ENCODE measurements at places on chromosomes 3 and 15.

DNA sequence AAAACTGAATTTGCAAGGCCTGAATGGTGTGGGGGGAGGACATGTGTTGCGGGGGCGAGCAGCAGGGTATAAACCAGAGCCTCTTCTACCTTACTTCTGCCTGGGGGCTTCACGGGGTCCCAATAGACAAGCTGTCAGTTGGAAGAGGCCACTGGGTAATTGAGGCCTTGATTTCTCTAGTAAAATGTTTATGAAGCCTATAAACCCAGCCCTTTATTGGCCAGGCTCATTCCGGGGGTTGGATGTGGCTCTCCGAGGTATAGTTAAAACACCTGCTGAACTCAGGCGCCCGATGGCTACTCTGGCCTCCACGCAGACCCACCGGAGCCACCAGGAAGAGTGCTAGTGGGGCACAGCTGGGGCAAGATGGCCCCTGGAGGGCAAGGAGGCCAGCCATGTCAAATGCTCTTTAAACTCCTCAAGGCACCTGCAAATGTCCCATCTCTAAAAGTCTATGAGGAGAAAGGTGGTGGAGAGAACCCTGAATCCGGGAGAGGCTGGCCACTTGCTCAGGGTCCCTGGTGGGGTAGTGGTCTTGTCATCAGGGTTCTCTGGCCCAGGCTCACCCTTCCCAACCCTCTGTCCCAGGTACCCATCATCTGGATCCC lies 34.3 kb downstream of the IGDCC3 start:
- no peak for DNase-seq

DNA sequence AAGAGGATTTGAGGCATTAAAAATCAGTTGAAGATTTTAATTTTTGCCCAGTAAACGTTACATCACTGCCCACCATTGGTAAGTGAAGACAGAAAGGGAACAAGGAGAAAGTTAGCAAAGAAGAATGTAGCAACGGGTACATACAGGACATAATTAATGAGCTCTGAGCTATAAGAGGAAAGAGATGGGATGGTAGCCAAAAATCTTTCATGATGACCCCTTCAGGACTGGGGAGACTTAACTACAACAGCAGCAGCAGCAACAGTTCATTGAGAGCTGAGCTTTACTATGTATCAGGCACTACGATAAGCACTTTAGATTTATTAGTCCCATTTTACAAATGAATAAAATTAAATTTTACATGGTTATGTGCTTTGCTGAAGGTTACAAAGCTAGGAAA lies 18.4 kb downstream of the EMC4 start:
- DNase-seq = no peak

GRCh38 chr3:196803891-196804468 lies 63.7 kb upstream of the SENP5 start:
- DNase-seq = no peak

GRCh38 chr15:70339571-70340493 lies 242.1 kb upstream of the TLE3 start:
- DNase-seq = no peak

- no peak for DNase-seq
Measured at GRCh38 chr15:64216730-64217428, 54.1 kb upstream of the PPIB start.

GRCh38 chr15:99614749-99615288 lies 49.0 kb downstream of the MEF2A start:
- DNase-seq = no peak

- DNase-seq = peak; percentile 34
Measured at GRCh38 chr3:146542179-146542578, 2.2 kb downstream of the PLSCR1 start.

GRCh38 chr3:39637807-39638206 lies 170.3 kb downstream of the MOBP start:
- DNase-seq = no peak

GRCh38 chr3:148923592-148923991 lies 58.5 kb downstream of the CPA3 start:
- no peak for DNase-seq

DNA sequence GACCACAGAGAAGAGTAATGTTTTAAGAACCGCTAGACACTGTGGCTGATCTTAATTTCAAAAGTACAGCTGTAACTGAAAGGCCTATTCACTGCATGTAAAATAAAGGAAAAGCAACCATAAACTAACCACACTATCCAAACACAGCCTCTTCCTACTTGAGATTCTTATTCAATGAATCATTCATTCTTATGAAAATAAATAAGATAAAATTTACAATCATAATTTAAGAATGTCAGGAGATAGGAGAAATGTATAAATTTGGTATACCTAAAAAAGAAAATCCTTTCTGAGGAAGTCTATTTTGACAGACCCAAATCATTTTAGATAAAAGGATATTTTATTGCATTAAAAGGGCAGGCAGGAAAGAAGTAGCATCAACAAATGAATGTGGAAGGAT lies 533.5 kb upstream of the ZNF385D start:
- DNase-seq = no peak

DNA sequence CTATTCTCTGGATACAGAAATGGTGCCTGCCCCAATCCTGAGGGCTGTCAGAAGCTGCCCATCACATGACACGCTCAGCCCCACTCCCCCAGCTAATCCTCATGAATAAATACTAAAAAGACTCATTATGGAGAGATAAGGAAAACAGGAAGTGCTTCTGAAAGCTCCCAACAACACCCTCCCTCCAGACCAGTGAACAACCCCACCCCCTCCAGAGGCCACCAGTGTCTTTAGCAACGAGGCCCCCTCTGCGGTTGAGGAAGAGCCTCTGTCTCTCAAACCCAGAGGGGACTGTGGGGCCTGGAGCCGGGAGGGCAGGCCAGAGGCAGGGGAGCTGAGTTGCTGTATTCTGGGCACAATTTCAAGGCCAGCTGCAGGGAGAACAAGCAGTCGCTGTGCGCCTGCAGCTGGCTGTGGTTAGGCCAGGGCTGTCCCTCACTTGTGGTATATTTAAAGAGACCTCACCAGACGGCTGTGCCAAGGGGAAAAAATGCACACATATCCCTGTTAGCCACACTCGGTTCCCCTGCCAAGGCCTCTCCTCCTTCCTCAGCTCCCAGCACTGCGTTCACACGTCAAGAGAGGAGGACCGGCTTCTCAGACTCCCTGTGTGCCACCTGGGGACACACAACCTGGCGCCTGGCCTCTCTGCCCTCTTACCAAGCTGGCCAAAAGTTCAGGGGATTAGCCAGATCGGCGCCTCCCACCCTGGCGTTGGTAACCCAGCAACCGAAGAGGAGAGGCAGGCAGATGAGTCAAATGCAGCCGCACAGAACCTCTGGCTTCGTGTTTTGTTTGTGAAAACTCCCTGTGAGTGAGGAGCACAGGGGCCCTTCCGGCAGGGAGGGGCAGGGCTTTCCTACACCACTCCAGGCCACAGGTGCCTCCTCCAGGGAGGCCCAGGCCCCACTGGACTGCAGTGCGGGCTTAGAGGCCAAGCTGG lies 101.2 kb upstream of the ETV5 start:
- DNase-seq = no peak

DNA sequence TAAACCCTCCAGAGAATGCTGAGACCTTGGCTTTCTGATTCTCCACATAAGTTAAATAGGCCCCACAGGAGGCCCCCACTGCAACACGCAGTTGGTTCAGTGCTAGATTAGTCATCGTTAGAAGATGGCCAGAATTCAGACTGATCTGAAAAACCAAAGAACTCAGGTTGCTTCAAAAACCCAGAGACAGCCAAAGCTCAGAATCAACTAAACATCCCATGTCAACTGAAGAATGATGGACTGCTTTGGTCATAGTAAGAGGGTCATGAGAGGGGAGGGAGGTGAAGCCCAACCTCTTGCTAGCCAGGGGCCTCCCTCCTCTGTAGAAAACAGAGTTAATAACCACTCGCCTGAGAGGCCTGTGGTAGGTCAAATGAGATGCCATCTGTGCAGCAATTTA lies 93.1 kb downstream of the AKAP13 start:
- DNase-seq = no peak

DNA sequence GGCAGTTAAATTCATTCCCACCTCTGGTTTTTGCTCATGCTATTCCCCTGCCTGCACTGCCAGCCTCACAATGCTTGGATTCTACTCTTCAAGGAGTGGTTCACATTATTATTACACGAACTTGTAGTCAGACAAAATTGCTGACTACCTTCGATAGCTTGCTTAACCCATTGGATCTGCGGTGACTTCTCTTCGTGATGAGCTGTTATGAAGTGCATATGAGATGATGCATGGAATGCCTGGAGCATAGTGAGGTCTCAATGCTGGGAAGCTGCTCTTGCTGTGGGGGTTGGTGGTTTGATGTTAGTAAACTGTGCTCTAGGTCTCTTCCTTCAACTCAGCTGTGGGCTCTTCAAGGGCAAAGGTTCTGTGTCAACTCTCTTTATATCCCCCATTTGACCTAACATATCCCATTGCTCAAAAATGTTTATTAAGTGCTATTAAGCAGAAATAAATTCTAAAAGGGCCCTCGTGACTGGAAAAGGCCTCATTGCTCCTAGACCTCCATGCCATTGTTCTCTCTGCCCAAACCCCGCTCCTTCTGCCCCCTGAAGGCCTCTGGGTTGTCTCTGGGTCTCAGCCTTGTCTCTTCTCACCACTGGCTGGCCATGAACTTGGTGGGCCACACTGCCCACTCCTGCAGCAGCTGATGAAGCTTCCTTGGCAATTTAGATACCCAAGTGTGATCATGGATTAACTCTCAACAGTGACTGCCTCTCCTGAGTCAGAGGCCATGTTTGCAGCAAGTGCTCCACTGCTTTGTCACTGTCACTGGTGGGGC lies 4.5 kb upstream of the SLCO2A1 start:
- no peak for DNase-seq

GRCh38 chr15:32970847-32971246 lies 223.7 kb downstream of the FMN1 start:
- no peak for DNase-seq

DNA sequence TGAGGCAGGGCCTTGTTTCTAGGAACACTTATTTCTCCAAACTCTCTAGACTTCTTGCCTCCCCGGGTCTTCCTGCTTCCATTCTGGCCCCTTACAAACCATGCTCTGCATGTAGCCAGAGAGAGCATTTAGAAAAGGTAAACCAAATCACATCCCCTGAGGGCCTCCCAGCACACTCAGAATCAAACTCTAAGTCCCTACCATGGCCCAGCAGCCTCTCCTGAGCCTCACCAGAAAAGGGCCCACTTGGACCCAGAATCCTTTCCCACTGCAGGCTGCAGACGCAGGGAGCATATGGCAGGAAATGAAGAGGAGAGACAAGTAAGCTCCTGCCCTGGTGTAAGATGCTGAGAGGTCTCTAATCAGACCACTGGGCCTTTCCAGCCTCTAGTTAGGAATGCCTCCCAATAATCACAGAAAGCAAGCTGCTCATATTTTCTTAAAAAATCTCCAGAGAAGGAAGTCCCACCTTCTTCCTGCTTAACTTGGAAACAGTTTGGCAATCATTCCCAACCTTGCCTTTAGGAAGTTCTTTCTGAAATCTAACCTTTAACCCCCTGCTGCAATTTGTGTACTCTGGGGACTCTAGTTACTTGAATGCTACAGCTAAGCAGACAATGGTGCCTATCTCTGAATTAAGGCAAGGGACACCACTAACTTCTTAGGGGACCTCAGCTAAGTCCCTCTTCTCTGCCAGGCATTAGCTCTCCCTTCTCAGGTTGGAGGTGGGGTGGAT lies 4.2 kb downstream of the AMOTL2 start:
- no peak for DNase-seq

DNA sequence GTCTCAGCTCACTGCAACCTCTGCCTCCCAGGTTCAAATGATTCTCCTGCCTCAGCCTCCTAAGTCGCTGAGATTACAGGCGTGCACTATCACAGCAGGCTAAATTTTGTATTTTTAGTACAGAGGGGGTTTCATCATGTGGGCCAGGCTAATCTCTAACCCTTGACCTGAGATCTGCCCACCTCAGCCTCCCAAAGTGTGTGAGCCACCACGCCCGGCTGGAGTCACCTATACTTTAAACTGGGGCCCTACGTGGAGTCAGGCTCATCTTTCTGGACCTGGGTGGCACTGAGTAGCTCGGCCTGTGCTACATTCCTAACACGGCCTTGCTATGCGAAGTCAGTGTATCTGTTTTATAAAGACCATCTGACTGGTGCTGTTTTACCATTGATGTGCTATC lies 5.8 kb downstream of the GPR171 start:
- DNase-seq = no peak

- no peak for DNase-seq
Measured at GRCh38 chr3:78754066-78754743, 1013.6 kb downstream of the ROBO1 start.

- no peak for DNase-seq
Measured at GRCh38 chr15:88630141-88630721, 8.6 kb upstream of the ISG20 start.

- DNase-seq = no peak
Measured at GRCh38 chr15:49467746-49468480, 44.9 kb downstream of the FGF7 start.

DNA sequence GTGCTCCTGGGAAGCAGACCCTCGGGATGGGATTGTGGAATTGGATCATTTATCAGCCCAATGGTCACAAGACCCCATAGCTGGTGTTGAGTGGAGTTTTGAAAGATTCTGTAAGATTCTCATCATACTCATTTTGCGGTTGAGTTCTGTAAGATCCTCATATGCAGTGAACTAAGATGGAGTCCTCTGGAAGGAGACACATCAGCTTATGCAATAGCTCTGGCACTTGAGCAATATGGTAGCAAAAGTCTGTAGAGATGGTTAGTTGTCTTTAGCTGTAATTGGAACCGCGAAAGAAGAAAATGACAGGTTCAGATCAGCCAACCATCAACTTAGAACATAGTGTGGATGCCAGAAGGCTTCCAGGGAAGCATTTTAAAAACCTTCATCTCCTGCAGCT lies 184.5 kb upstream of the TSC22D2 start:
- no peak for DNase-seq

GRCh38 chr15:22904736-22905135 lies 66.3 kb downstream of the NIPA2 start:
- no peak for DNase-seq

GRCh38 chr3:8660175-8661118 lies 15.8 kb upstream of the SSUH2 start:
- no peak for DNase-seq

Measured in CD4-positive, alpha-beta T cell treated with Interleukin-1 beta for 1 hour (primary cell).